ENCODE measurements at places on chromosomes 5 and 9.

DNA sequence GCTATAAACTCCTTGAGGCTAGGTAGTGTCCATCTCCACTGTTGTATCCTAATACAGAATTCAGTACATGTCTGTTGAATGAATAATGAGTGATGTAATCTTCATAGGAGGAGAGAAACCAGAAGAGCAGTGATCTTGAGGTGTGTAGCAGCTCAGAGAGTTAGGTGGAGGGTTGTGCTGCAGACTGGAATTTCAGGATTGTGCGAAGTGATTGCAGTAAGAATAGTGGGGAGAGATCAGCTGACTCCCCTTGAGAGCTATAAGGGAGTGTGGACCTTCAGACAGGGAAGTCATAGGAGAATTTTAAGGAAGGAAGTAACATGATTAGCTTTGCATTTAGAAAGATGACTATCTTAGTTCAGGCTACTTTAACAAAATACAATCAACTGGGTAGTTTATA is 4.4 kb downstream of the SNX24 start:
- no peak for DNase-seq

DNA sequence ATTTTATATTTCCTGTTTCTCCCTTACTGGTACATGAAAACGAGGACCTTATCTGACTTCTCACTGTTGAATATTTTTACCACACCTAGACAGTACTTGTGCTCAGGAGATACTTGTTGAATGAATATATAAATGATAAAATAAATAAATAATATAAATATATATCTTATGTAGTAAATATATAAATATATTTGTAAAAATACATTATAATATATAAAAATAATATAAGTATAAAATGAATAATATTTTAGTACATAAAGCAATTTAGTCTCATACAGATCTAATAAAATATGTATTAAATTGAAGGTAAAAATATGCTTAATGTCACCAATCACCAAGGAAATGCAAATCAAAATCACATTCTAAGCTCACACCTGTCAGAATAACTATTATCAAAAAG is 360.6 kb downstream of the EFNA5 start:
- no peak for DNase-seq

DNA sequence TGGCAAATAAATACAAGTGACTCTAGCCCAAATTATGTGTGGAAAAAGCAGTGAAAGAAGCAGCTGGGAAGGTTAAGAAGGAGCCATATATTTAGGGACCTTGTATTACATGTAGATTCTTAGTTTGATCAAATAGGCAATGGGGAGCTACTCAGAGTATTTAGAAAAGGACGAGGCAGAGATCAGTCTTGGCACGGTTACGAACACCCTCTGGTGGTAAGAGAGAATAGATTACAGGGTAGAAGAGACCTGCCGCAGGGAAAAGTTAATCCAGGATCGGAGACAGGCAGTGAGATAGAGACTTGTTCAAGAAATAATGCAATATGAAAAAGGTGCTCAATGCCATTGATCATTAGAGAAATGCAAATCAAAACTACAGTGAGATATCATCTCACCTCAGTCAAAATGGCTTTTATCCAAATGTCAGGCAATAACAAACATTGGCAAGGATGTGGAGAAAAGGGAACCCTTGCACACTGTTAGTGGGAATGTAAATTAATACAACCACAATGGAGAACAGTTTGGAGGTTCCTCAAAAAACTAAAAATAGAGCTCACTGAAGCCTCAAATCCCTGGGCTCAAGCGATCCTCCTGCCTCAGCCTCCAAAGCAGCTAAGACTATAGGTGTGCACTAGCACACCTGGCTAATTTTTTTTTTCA is 12.0 kb downstream of the INIP start:
- no peak for DNase-seq

- no peak for DNase-seq
These were observed 462.2 kb downstream of the DIRAS2 start for GRCh38 chr9:90180381-90180780.

DNA sequence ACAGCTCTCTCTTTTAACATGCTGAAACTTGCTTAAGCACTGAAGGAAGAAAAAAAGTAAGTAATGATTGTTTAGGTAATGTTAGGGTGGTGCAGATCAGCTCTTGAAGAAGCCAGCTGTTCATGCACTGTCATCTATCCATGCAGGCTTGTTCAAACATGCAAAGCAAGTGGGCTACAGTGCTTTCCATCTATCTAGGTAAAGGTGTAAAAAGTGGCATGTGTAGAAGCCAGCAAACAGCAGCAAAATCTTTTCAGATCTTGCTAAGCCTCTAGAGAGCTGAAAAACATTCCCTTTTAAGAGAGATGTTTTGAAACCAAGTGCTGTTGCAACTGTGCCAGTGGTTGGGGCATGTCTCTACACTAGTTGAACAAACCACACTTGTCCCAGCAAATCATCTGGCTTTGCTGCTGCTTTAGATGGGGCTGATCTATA is 214.4 kb downstream of the EFNA5 start:
- no peak for DNase-seq

- no peak for DNase-seq
These were observed 253.4 kb upstream of the ANKH start for GRCh38 chr5:15124871-15125568.

- no peak for DNase-seq
These were observed 59.6 kb upstream of the HTR4 start for GRCh38 chr5:148713735-148714508.

DNA sequence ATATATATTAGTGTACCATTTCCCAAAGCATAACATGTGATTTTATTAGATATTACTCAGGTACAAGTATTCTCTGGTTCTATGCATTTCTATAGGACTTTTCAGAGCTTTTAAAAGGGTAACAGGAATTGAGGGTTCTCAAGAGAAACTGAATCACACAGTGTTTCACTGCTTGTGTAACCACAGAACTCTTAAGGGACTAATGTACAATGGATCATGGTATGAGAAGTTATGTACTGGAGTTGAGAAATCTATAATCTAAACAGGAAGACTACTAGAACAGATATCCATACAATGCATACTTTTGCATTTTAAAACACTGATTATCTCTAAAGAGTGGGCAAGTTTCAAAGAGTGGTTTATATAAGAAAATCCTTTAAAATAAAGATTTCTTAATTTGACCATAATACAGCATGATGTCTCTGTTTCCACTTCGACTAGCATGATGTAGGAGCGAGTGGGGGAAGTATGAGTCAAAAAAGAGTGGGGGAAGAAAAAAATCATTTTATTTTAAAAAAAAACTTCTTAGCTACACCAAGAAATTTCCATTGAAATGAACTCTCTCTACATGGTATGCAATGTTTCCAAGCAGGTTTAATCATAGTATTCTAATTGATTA is 183.5 kb downstream of the RFX3 start:
- no peak for DNase-seq

GRCh38 chr5:962801-963200 is 45.8 kb upstream of the NKD2 start:
- DNase-seq = no peak

DNA sequence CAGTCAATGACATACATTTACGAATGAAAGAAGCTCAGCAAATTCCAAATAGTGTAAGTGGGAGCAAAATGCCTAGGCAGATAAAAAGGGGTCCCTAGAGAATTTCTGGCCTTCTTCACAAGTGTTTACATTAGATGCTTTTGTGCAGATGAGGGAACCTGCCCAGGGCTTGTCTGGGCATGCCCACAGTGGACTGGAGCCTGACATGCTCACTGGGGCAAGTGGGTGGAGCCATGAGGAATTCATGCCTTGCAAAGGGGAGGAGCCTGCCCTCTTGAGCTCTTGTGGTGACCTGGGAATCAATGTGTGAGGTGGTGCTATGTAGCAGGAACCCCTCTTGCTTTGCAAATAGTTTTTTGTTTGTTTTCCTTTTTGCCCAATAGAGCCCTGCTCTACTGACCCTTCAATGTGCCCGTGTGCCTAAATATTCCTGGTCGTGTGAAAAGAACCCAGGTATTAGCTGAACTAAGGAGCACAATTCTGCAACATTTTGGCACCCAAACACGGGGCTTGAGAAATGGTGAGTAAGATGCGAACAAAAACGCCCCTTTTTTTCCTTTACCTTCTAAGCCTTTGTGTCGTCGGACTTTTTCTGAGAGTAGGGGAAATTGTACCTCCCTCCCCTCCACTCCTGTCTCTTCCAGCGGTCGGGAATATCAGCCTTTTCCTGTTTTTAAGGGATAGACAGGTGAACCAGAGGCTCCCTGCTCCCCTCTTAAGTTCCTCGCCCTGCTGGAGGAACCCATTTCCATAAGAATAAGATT is 433.8 kb upstream of the CDH9 start:
- peak; percentile 8 for DNase-seq

DNA sequence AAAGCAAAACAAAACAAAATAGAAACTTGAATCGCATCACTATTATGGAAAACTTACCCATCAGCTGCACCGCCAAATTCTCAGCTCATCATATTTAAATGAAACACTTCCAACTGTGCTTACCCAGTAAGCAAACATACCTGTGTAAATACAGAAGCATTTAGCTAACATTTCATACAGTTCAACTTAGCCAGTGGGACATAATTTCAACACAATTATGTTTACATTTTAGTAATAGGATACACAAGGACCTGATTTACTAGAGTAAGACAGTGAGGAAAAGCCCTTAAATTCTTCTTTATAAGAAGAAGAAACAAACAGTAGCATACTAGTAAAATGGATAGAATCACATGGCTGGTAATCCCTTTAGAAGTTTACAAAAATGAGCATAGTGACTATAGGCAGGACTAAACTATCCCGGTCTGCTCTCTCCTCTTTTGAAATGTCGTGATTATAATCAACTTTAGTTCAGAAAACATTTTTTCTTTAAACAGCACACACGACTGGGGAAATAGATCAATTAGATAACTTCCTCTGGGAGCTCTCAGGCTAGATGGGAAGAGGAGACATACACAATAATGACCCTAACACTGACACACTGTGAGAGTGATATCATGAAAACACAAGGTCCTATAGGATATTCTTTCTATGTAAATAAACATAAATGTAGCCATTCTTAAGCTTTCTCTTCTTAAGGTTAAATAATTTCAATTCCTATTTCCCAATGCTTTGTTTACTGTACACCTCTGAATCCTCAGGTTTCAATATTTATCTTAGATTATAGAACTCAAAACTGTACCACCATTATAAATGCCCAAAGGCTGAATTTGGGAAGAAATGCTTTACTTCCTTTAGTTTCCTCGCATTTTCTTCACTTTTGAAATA is 15.9 kb upstream of the CDC20B start:
- no peak for DNase-seq

DNA sequence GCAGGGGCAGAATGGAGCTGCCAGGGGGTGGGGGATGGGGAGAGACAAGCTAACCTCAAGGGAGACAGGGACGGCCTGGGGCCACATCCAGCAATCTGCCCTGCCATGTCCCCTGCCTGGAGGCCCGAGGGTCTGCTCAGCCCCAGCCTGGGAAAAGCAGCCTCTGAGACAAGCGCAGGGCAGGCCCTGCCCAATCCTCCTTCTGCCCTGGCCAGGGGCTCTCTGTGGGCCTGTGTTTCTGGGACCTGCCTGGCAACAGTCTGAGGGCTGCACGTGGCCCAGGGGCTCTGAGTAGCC is 13.9 kb upstream of the QSOX2 start:
- DNase-seq = no peak

Measured in activated T-cell treated with anti-CD3 and anti-CD28 coated beads, Interleukin-2, amount 50 U/mL, for 72 hours (primary cell).